ENCODE measurements at places on chromosomes 7 and 10.

- ATAC-seq, result no peak
These were observed 1.4 kb downstream of the MRPS33 start for GRCh38 chr7:141013345-141013715.

DNA sequence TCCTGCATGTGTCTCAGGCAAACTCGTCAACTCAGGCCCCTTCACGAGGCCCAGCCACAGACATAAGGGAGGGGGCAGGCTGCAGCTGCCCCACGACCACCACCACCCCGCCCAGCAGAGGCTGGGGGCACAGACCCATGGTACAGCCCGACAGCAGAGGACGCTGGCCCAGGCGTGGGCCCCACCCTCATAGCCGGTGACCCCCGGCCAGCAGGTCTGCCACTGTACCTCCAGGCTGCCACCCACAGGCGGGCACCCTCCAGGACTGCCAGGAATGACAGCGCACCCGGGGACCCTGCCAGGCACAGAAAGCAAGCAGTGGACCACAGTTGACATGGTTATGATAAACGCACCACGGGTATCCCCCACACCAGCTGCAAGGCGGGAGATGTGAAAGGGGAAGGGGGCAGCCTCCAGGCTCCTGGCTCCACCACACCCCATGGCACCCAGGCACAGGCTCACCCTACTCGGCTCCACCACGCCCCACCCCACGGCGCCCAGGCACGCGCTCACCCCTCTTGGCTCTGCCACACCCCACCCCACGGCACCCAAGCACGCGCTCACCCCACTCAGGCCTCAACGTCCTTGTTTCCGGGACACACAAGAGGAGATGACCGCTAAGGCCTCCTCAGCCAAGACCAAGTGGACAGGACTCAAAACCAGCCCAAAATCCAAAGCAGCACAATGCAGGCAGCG, 135.9 kb downstream of the MAD1L1 start:
- ATAC-seq, result no peak

DNA sequence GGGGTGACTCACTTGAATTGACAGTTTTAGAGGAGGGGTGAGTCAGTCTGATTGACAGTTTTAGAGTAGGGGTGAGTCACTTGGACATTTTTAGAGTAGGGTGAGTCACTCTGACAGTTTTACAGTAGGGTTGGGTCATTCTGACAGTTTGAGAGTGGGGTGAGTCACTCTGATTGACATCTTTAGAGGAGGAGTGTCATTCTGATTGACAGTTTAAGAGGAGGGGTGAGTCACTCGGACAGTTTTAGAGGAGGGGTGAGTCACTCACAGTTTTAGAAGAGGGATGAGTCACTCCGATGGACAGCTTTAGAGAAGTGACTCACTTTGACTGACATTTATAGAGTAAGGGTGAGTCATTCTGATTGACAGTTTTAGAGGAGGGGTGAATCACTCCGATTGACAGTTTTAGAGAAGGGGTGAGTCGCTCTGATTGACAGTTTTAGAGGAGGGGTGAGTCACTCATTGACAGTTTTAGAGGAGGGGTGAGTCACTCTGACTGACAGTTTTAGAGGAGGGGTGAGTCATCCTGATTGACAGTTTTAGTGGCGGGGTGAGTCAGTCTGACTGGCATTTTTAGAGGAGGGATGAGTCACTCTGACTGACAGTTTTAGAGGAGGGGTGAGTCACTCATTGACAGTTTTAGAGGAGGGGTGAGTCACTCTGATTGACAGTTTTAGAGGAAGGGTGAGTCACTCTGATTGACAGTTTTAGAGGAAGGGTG, 595.9 kb downstream of the DNAJB6 start:
- no peak for ATAC-seq

GRCh38 chr10:99506416-99506815, 26.3 kb upstream of the NKX2-3 start:
- no peak for ATAC-seq

DNA sequence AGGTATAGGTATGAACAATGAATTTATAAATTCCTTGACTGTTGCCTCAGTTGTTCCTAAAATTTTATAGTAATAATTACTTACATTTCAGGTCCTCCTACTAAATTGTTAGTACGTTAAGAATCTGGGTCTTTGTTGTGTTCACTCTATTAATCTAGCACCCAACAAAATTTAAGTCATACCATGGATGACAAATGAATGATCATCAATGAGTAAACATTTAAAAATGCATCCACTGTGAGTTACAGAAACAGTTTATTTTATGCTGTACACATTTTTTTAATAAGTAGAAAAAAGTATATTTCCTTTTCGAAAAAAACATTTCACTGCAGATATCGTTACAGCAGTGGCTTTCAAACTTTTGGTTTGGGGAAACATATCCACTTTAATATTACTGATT, 265.2 kb downstream of the PCLO start:
- ATAC-seq, result no peak

GRCh38 chr7:124059375-124059774, 26.5 kb upstream of the TMEM229A start:
- no peak for ATAC-seq

- no peak for ATAC-seq
These were observed 91.0 kb downstream of the MET start for GRCh38 chr7:116762971-116763370.

DNA sequence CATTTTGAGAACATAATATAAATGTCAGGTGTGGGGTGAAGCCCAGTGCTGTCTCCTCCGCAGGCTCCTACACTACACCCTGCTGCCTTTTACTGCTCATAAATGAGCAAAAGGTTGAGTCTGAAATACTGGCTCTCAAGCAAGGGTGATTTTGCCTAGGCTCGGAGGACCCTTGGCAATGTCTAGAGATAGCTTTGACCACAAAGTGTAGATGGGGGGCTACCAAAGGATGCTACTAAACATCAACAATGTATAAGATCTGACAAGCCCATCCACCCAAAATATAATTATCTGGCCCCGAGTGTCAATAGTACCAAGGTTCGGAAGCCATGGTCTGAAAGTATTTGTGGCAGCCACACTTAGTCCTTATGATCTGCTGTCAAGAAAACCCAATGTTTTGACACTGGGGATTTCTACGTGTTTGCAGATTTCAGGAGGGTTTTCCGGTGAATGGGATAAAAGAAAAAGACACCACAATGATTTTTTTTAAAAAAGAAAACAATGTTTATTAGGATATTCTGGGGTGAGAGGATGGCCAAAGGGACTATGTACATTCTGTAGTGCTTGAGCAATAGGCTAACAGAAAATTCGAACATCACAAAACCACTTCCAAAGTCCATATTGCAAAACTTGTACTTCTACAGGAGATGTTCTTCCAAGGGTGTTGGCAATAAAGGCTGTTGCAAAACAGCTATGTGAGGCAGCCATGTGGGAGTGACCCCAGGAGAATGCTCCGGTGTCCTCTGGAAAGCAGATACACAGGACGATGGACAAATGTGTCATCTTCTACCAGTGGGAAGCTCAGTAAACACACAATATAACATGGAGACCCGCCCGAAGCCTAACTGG, 216.3 kb downstream of the GFRA1 start:
- no peak for ATAC-seq

DNA sequence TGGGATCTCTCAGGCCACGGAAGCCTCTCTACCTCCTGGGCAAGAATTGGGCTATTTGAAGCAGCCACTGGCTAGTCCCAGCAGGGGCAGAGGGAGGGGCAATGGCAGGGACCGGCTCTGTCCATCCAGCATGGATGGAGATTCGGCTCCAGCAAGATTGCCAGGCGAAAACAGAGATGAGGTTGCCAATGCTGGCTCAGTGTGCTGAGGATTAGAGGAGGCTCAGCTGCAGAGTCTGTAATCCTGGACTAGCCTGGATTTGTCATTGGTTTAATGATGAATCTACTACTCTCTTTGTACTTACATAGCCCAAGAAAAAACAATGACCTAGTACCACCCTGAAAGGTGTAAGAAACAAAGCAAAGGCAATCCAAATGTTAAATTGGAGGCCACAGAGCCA, 112.2 kb upstream of the PDCD4 start:
- no peak for ATAC-seq

DNA sequence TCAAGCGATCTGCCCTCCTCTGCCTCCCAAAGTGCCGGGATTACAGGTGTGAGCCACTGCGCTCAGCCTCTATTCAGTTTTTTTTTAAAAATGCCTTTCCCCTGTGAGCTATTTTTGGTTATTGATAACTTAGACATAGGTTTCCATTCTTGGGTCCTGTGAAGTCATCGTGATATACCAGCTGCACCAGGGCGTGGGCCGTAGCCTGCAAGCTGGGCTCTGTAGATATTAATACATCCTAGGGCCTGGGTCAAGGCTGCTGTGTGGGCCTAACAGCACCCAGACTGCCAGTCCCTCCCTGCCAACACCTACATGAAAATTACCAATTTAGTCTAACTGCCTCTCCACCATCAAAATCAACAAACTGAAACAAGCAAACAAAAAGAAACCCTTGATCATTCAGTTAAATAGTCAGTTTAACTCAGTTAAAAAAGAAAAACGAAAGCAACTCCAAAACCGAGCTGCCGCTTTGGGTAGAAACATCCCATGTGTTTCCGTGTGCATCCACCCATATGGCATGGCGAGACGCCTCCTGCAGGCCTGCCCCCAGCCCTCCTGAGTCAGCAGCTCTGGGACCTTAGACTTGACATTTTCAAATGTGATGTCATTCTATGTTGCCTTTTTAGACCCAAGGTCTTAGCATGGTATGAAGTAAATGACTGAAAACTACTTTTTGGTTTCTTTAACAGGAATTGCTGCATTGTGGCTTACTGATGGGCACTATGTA, 330.2 kb downstream of the GLRX3 start:
- ATAC-seq, result no peak

DNA sequence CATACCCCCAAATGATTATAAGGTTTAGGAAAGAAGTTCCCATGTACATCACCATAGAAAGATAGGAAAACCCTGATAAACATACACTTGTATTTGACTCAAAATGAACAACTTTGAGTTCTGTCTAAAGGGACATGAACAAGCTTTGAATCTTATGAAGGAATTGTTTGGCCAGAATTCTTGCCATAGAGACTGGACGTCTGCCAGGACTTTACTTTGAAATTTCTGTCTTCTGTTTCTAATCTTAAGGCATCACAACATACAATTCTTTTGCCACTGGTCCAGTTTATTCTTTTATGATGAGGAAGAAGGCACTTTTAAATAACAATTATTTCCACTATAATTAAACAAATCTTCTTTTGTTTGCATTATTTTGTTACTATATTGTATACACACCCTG, 26.2 kb upstream of the CYP26C1 start:
- ATAC-seq, result no peak

GRCh38 chr7:129780974-129781927, 169.7 kb downstream of the NRF1 start:
- ATAC-seq, result no peak

- ATAC-seq, result no peak
These were observed 473.6 kb downstream of the PARD3 start for GRCh38 chr10:34341473-34341872.

DNA sequence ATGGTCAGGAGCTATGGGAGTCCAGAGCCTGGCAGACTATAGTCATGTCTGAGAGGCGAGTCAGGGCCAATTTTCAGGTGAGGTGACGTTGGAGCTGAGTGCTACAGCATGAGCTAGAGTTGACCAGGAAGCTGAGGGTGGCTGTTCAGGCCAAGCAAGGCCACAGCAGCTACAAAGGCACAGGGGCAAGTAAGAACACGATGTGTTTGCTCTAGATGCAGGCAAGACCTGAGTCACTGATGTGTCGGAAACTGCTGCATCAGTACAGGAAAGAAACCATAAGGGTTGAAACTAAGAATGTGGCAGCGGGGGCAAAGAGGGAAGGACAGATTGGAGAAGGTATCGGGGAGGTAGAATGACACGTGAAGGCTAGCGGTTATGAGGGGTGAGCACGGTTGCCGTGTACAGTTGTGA, 11.8 kb upstream of the RRP12 start:
- no peak for ATAC-seq

DNA sequence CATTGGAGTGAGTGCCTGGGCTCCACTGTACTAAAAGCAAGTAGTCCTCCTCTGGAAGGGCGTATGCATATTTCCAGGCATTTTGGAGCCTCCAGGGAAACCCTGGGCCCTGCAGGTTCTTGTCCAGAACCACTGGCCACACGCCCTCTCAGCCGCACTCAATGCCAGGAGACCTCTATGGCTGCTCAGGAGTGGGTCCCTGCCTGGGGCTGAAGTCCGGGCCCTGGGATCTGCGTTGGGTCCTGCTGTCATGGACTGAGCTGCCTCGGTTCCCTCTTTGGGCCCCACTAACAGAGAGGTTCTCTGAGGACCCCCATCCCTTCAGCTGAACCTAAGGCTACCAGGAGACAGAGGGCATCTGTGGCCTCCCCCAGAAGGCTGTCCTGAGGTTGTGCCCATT, 58.3 kb downstream of the GRK5 start:
- ATAC-seq, result no peak

- ATAC-seq, result no peak
These were observed 8.5 kb upstream of the FLNC start for GRCh38 chr7:128821724-128822123.

- no peak for ATAC-seq
These were observed 33.0 kb downstream of the MAGI2 start for GRCh38 chr7:79420464-79420863.

DNA sequence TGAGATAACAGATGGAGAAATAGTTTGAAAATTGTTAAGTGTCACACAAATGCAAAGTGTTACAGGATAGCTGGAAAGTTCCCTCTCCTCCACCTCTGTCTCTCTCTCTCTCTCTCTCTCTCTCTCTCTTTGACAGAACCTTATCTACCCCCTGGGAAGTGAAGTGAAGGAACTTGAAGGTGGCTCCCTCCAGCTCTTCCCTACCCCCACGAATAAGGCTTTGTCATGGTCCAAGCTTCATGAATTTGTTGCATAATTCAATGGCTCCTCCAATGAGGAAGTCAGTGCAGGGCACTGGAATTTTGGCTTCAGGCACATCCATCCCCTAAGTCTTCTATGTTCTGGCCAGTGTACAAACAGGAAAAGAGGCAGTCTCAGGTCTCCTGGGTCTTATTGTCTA, 66.4 kb downstream of the CDHR3 start:
- ATAC-seq, result no peak

DNA sequence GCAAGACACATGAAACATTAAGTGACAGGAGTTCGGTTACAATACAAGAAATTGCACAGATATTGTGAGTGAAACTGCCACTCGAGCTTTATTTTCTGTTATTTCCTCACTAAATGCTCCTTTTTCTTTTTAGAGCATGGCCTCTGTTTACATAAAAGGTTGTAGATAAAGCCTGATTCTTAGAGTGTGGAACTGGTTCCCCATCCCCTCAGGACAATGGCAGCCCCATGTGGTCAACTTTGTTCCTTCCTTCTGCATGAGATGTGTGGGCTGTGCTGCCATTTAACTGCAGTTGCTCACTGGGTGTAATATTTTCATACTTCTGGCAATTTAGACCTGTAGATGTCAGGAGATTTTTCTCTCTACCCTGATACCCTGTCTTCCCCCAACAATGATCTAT, 70.2 kb downstream of the LRGUK start:
- no peak for ATAC-seq

GRCh38 chr7:111677848-111678247, 115.6 kb upstream of the IMMP2L start:
- no peak for ATAC-seq

DNA sequence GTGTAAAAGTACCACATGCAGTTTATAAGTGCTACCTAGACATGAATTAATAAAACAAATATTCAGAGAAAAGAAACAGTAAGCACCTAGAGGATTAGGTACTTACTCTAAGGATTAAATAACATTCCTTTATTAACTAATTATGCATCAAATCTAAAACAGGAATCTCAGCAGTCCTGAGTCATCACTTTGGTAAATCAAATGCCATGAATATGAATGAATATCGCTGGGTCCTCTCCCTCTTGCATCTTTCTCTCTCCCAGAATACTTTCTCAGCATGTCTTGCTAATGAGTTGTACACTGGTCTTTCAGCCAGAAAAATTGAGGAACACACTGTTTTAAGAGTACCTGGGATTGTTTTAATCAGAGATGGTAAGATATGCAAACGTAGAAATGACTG, 225.5 kb upstream of the NFE2L3 start:
- no peak for ATAC-seq
